H9 (cell line): ENCODE measurements at places on chromosomes 4 and X. TPM values are rescaled to one million over a fixed set of nuclear protein-coding genes. Genes with fewer than 3 reads are reported as not detected.
A peak's percentile ranks its signal among the peaks of the same experiment; 100 is the strongest.

DNA sequence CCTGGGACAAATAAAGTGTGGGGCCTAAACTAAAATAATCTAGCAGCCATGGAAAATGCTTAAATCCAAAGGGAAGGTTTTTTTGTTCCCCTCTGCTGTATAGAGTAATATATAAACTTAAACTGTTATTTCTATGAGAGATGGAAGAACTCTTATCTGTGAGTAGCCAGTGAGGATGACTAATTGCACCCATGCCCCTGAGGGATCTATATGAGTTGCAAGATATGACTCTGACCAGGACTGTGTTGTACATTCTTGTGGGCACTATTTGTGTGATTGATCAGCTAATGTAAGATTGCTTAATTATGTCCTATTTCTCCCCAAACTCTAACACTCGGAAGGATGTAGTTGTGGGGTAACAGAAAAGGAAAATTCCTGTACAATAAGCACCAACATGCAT is 35.2 kb upstream of the AMBN start:
- no peak for DNase-seq

GRCh38 chr4:1318046-1318375 is 28.3 kb downstream of the MAEA start:
- no peak for DNase-seq

DNA sequence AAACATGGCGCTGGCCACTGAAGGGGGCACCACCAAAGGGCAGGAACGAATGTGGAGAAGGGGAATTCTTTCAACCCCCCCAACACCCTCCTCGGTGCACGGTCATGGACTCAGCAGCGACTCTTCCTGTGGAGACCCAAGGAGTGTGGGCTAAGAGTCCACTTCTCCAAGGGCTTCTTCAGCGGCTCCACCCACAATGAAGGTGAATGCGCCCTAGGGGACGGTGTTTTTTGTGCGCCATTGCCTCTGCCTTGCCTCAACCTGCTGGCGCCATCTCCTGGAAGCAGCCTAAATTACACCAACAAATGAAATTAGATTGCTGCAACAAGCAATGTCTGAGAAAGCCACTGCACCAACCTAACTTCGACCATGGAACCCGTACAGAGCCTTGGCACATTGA is 169.2 kb upstream of the MAGEB18 start:
- peak; percentile 64 for DNase-seq

- DNase-seq, result no peak
These were observed 15.1 kb upstream of the INTS6L start for GRCh38 chrX:135505351-135505750.

The FAM9B gene
- total RNA-seq, result not detected in 2 replicates

The RAB41 gene
- not detected in 2 replicates for total RNA-seq

The MAGEA2B gene
- not detected in 2 replicates for total RNA-seq

The NPFFR2 gene
- 7.3 and 8.0 TPM in 2 replicates for total RNA-seq

The APBB2 gene
- total RNA-seq, result 36.3 and 39.6 TPM in 2 replicates

The RHOXF2B gene
- total RNA-seq, result not detected in 2 replicates

The KIAA1210 gene
- total RNA-seq, result not detected in 2 replicates

The TTC29 gene
- total RNA-seq, result not detected in 2 replicates
